ENCODE measurements at places on chromosomes 5 and 9.

DNA sequence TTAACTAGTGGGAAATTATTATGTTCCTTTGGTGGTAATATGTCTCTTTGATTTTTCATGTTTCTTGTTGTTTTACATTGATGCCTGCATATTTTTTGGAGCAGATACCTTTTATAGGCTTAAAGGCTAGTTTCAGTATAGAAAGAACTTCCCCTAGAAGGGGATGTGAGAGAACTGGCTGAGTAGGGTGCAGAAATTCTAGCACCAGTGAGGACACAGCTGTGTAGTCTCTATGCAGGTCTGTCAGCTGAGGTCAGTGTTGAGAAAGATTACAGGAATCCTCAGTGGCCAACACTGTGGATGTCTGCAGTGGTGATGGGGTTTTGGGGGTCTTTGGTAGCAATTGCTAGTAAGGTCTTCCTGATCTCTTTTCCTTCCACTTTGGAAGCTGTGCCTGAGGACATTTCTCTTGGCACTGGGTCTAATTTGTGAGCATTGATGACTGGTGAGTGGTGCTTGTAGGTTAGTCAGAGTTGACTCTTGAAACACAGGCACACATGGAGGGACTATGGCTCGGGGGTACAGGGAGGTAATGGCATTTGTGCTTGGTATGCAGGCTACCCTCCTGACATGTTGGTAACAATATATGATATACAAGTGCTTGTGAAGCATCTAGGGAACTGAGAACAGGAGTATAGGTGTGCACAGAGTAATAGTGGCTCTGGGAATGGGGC, 221.4 kb downstream of the SPATA31D1 start:
- DNase-seq: no peak

DNA sequence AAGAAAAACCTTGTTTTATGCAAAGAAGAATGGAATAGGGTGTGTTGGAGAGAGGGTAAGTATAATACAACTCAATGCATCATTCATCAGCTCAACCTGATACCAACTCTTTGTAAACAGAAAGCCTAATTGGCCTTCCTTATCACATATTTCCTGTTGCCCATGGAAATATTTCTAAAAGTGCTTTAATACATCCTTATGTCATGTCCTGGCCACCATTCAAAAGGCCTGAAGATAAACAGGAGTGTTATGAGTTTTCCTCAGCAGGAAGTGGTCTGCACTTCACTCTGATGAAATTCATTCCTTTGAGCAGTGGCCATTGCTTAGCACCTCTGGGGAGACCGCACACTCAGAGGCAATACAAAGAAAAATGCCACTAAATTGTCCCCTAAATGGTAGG, 511.2 kb downstream of the SEMA5A start:
- DNase-seq: no peak

- DNase-seq: no peak
Observed at GRCh38 chr5:74131250-74131649, 505.3 kb downstream of the ARHGEF28 start.

DNA sequence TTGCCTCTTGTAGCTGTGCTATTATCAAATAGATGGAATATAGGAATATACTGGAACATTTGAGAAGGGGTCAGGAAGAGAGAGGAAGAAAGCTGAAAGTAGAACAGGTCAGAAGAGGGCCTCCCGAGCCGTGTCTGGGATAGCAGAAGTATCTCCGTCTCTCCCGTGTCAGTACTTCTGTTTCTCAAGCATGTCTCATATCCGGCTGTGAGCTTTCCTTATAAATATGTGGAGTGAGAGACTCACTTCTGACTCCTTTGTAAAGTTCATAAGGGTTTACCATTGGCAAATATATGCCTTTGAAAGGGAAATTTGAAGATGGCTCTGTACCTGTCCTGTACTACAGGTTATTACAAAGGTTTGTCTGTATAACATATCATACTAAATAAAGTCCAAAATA, 50.3 kb downstream of the MOCS2 start:
- DNase-seq: no peak

DNA sequence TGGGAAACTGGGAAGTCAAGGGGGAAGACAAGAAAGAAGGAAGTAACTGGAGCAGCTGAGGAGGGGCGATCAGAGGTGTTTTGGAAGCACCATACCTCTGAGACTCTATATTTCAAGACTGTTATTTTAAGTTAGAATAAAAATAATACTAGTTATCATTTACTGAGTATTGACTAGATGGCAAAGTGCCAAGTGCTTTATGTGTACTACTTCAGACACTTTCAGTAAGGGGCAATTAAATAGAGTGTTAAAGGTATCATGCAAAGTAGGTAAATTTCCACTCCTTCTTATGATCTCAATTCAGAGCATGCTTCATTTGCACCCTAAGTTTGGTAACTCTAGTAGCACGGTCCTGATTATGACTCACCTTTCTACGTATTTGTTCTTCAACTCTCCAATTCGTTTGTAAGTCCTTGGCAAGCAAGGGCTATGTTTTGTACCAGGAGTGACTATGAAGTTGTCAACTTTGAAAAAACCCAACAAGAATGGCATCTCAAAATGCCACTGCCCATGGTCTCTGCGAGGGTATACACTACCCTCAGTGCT, 152.4 kb upstream of the RAPGEF1 start:
- DNase-seq: no peak

GRCh38 chr5:124583469-124584350, 162.7 kb downstream of the ZNF608 start:
- DNase-seq: peak; percentile 6

- DNase-seq: no peak
Observed at GRCh38 chr9:129379181-129379836, 201.2 kb upstream of the IER5L start.
